Activated CD4-positive, CD25-positive, alpha-beta regulatory T cell treated with anti-CD3 and anti-CD28 coated beads, Interleukin-2, amount 50 U/mL, for 72 hours (primary cell): ENCODE measurements at places on chromosomes 4 and X.

DNA sequence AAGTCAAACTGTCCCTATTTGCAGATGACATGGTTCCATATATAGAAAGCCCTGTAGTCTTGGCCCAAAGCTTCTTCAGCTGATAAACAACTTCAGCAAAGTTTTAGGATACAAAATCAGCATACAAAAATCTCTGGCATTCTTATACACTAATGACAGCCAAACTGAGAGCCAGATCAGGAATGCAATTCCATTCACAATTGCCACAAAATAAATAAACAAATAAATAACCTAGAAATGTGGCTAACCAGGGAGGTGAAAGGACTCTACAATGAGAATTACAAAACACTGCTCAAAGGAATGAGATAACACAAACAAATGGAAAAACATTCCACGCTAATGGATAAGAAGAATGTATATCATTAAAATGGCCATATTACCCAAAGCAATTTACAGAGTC is 52.9 kb upstream of the CXCL8 start:
- DNase-seq: no peak

DNA sequence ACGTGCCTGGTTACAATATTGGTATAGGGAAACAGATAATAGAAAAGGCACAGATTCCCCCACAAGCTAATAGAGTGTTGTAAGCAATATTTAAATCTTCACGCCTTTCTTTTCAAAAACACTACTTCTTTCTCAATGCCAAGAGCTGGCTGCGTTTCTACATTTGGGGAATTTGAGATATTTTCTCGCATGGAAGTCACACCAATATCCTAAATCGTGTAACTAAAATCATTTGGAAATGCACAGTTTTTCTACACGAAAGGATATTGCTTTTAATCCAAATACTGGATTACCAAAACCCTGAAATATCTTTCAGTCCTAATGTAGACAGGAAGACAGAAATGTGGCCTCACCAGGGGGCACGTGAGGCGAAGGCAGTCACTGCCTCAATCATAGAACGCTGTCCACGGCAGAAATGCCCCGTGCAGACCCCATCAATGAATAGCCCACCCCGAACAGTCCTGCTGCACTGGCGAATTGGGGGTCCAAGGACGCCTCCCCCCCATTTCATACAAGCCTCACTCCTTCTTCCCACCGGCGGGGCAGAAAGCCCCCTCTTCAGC is 106.6 kb downstream of the NSUN7 start:
- no peak for DNase-seq

GRCh38 chr4:25913056-25913850 is 767 bp upstream of the SMIM20 start:
- DNase-seq: peak; percentile 36

DNA sequence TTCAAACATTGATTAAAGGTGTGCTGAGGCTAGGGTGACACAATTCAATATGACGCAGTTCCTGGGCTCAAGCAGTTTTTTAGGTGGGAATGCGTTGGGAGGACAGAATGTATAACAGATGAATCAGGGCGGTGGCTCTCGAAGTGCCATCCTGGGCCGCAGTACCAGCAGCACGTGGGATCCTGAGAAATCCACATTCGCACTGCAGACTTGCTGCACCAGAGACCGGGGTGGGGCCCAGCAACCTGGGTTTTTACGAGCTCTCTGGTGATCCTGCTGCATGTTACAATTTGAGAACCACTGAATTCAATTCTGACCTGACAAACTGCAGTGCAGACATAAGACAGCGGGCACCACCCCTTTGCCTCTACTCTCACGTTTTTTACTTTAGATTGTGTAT is 30.4 kb downstream of the FAM149A start:
- DNase-seq: no peak

DNA sequence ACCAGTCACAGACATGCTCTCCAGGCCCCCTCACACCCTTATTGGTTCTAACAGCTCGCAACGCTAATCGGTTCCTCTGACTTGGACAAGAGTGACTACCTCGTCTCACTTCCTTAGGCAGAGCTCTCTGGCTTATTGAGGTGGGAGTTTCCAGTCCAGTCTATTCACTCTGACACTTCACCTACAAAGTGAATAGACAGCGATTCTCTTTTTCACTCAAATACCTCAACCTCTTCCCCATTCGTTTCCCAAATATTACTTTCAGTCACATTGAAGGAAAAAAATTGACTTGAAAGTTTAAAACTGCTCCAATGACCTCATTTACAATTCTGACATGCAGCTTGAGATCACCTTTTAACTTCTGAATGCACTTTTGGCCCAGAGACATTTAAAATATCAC is 17.7 kb downstream of the HELT start:
- no peak for DNase-seq

GRCh38 chr4:101141230-101141629 is 206.1 kb downstream of the PPP3CA start:
- DNase-seq: no peak

DNA sequence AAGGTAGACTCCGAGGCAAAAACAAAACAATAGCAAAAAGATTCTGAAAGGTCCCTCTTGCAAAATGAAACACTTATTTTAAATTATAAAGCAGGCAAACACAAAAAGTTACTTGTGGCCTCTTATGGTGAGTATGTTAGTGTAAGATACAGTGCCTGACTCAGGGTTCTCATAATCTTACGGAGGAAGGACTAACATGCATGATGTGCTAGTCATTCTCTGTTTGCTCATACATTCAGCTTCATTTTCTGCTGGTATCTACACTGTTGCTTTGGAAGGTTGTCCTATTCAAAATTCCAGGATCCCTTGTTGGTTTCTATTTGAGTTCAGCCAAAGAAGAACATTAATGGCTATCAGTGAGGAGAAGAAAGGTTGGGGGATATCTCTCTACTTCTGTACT is 249.1 kb upstream of the FAM47A start:
- no peak for DNase-seq

- no peak for DNase-seq
Observed at GRCh38 chr4:30605616-30606190, 114.5 kb upstream of the PCDH7 start.

DNA sequence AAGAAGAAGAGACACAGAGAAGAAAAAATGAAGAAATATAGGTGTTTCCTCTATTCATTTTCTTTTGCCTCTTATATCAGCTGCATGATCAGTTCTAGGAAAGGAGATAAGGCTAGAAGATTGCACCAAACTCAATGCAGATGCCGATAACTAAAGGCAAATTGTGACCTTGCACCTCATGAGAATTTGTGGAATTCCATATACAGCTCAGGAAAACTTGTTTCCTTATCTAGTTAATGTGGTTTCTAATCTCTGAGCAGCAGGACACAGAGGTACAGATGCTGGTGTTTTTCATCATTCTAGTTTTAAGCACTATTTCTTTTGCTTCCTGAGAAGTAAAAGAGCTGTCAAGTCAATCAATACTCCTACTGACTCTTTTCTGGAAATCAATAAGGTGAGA is 104.6 kb upstream of the NWD2 start:
- no peak for DNase-seq

GRCh38 chr4:168878623-168879022 is 131.4 kb downstream of the CBR4 start:
- no peak for DNase-seq

DNA sequence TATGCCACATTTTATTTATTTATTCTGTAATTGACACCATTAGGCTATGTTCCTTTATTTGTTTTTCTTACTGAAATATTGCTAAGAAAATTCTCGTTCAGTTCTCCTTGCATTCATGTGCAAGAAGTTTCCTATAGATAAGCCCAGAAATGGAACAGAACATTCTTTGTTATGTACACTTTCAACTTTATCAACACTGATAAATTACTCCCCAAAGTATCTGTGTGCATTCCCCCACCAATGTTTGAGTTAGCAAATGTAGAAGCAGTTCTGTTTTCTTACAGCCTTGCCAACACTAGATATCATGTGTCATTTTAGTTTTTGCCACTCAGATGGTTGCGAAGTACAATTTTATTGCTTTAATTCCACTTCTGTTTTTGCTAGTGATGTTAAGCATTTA is 166.4 kb upstream of the NPY2R start:
- no peak for DNase-seq

DNA sequence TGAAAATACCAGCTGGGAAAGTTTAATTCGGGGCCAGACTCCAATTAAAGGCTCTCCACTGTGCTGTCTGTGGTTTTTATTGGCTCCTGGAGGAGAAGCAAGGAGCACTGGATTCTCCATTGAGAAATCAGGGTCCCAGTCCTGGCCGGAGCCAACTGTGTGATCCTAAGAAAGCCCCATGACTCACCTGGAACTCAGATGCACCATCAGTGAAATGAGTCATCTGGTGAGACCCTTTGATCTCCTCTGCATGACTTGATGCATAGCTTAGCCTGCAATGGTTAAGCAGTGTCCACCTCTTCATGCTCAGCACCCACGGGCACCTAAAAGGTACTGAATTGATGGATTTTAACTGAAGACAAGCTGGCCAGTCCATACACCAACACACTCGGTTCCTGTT is 119.2 kb upstream of the VCX3B start:
- DNase-seq: no peak

GRCh38 chr4:106541253-106541652 is 172.7 kb upstream of the GIMD1 start:
- DNase-seq: no peak

DNA sequence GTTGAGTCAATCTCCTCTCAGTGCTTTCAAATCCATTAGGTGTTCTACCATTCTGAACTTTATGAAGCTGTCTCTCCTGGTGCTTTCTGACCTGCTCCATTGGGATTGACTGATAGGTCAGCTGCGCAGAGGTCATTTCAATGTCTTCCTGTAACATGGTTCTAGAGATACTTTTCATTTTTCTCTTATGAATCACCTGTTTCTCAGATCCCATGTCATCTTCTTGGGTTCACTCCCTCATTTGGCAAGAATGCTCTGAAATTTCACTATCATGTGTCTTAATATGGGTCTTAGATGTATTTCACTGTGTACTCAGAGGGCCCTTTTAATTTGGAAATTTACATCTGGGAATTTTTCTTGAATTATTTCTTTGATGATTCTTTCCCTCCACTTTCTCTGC is 13.8 kb upstream of the PGM2 start:
- DNase-seq: no peak

DNA sequence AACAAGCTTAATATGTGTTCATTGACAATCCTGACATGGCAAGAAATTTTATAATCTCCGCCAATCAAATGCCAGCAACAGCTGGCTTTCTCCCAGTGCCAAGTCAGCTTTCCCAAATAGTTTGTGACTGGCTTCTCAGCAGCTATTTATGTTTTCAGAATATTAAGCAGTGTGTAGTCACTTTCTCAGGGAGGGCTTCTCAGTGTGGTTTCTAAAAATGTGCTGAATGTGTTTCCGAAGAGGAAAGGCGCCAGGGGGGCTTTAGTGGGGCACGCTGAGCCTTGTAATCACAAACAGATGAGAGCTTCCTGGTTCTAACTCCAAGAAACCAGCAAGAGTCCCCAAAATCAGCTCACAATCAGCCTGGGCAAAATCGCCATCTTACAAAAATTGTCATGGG is 258.7 kb upstream of the CPEB2 start:
- DNase-seq: no peak

DNA sequence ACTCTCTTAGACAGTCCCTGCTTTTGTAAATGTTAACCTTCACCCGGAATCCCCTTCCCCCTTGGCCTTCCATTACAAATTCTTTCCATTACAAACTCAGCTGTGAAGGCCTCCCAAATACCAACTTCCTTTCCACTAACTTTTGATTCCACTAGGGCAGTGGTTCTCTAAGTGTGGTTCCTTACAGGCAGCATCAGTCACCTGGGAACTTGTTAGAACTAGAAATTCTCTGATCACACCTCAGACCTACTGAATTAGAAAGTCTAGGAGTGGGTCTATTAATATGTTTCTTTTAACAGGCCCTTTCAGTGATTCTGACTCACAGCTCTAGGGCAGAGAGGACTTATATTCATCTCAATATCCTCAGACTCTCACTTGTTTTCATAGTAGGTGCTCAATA is 19.0 kb upstream of the MRPL1 start:
- DNase-seq: no peak

DNA sequence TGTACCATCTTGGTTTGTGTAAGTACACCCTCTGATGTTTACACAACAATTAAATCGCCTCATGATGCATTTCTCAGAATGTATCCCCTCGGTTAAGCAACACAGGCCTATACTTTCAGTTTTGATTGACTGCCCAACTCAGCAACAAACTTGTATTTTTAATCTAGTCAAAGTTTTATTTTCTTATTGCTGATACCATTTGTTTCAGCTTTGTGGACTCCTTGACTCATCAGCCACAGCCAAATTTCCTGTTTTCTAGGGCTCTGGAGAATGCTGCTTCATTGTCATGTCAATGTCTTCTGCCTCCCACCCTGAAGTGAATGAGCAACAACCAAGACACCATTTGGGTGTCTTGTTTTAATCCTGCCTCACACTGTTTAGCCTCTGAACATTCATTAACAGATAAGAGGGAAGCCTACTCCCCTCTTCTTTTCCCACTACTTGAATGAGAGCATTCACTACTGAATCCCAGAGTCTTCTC is 14.0 kb downstream of the BBS12 start:
- no peak for DNase-seq

DNA sequence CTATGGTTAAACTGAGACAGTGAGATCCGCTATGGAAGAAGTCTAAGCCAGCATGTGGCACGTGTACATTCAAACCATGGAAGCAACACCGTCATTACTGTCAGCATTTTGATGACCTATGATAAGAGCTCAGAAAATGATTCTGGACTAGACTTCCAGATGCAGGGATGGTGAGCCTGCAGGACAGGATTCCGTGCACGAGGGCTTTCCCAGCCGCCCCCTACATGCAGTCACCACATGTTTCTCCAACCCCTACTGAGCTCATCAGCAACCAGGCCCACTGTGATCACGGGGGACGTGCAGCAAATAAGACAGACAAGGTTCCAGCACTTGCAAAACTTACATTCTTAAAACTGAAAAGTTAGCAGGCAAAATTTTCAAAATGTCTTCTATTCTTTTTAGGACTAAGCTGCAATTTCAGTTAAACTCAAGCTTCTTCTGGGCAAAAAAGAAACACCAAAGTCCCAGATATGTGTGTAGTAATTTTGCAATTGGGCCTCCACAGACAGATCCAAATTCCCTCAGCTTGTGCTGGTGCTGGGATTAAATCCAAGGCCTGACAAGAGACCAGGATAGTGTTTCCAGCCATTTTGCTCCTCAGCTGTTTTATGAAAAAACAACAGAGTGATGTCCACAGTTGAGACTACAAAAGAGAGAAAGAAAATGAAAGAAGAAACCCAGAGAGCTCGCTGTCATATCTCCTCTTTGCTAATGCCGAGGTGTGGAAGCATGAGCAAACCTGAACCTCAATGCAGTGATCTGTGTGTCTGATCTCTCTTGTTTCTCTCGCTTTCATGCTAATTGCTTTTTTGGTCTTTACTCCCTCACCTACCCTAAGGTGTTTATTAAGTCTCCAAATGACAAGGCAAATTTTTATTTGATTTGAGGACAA is 118.2 kb downstream of the AFAP1 start:
- no peak for DNase-seq

- DNase-seq: no peak
Observed at GRCh38 chr4:169295822-169296221, 25.1 kb upstream of the SH3RF1 start.

DNA sequence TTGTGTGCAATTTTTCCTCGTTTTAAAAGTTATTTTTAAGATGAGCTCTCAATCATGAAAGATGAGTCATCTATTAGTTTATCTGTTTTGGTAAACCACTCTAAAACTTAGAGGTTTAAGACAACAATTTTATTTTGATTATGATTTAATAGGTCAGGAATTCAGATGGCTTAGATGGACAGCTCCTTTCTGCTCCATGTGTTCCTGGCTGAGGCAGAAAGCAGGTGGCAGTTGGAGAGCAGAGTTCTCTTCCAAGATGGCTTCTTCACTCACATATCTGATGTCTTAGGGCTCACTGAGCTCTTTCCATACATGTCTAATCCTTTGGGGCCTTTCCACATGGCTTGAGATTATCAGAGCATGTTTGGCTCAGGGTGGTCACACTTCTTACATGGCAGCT is 48.3 kb upstream of the GRPR start:
- no peak for DNase-seq

- DNase-seq: peak; percentile 36
Observed at GRCh38 chr4:110049951-110050925, 137.6 kb downstream of the EGF start.
